ENCODE measurements at places on chromosomes 6 and 20. TPM values are rescaled to one million over a fixed set of nuclear protein-coding genes. Genes with fewer than 3 reads are reported as not detected.

DNA sequence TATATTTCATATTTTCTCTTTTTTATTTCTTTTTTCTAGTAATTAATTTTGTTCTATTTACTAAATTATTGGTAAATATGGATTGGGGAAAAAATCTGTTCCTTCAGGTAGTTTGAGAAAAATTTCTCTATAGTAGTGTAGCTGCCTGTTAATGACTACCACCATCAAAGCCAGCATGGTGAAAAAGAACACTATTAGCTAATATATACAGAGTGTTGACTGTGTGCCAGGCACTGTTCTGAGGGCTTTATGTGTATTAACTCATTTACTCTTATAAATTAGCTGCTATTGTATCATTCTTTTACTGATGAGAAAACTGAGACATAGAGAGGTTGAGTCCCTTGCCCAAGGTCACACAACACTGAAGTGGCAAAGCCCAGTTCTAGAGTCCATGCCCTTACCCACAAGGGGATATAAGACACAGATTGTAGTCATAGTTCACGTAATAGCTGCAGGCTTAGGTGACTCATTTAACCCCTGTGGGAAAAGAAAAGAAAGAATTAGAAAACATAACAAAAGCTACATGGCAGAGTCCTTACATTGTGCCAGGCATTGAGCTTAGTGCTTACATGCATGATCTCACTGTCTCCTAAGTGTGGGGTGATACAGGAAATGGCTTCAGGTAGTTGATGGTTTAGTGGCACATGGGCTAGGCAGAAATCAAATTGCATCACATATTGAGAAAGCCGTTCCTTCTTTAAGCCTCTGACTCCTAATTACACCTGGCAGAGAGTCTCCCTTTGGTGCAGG lies 12.2 kb upstream of the AKIRIN2 start:
- H3K4me3 ChIP-seq: no peak overlapping the region
- H3K27me3 ChIP-seq: no peaks in the 10 kb centered on the region
- H3K4me1 ChIP-seq: peaks cover 5% of the 10 kb centered on the region
- H3K27ac ChIP-seq: no peak overlapping the region
- DNase-seq: no peak
- H3K36me3 ChIP-seq: no peaks in the 10 kb centered on the region

- H3K4me1 ChIP-seq: no peaks in the 10 kb centered on the region
- H3K27me3 ChIP-seq: no peaks in the 10 kb centered on the region
- DNase-seq: no peak
- no peak overlapping the region for H3K27ac ChIP-seq
Observed at GRCh38 chr20:36248836-36249235, 12.6 kb downstream of the AAR2 start.

MCHR2 gene
- not detected for total RNA-seq

GRCh38 chr20:44056010-44056698 lies 130.8 kb downstream of the JPH2 start:
- H3K4me1 ChIP-seq: no peaks in the 10 kb centered on the region
- H3K27me3 ChIP-seq: no peaks in the 10 kb centered on the region
- H3K4me3 ChIP-seq: no peak overlapping the region
- no peaks in the 10 kb centered on the region for H3K36me3 ChIP-seq
- peak; percentile 69 for DNase-seq

DNA sequence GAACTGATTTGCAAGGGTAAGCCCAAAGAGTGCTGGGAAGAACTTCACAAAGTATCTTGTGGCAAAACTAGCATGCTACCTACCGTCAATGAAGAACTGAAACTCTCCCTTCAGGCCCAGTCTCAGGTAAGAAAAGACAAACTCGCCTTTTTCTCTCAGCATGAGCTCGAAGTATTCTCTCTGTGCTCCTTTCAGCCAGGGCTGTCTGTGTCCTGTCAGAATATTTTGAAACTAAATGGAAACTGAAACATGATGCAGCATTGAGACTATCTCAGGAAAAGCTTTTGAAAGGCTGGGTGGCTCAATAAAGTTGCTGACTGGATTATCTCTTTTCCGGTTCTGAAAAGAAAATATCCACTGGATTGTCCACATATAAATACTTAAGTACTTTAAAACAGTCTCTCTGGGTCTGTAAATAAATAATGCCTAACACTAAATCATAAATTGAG lies 696 bp downstream of the CALHM5 start:
- H3K36me3 ChIP-seq: no peaks in the 10 kb centered on the region
- no peak overlapping the region for H3K4me3 ChIP-seq
- no peaks in the 10 kb centered on the region for H3K27me3 ChIP-seq
- H3K27ac ChIP-seq: peak overlapping the region; percentile 31
- DNase-seq: no peak

- no peak overlapping the region for H3K4me3 ChIP-seq
- no peak for DNase-seq
- no peak overlapping the region for H3K27ac ChIP-seq
- no peaks in the 10 kb centered on the region for H3K27me3 ChIP-seq
- H3K36me3 ChIP-seq: peaks cover 3% of the 10 kb centered on the region
- no peaks in the 10 kb centered on the region for H3K4me1 ChIP-seq
Observed at GRCh38 chr6:170177772-170178560, 112.9 kb downstream of the DLL1 start.

- no peaks in the 10 kb centered on the region for H3K36me3 ChIP-seq
- H3K4me3 ChIP-seq: no peak overlapping the region
- no peak for DNase-seq
- no peaks in the 10 kb centered on the region for H3K4me1 ChIP-seq
- no peak overlapping the region for H3K27ac ChIP-seq
Observed at GRCh38 chr6:152189736-152190135, 382.3 kb downstream of the ESR1 start.

DNA sequence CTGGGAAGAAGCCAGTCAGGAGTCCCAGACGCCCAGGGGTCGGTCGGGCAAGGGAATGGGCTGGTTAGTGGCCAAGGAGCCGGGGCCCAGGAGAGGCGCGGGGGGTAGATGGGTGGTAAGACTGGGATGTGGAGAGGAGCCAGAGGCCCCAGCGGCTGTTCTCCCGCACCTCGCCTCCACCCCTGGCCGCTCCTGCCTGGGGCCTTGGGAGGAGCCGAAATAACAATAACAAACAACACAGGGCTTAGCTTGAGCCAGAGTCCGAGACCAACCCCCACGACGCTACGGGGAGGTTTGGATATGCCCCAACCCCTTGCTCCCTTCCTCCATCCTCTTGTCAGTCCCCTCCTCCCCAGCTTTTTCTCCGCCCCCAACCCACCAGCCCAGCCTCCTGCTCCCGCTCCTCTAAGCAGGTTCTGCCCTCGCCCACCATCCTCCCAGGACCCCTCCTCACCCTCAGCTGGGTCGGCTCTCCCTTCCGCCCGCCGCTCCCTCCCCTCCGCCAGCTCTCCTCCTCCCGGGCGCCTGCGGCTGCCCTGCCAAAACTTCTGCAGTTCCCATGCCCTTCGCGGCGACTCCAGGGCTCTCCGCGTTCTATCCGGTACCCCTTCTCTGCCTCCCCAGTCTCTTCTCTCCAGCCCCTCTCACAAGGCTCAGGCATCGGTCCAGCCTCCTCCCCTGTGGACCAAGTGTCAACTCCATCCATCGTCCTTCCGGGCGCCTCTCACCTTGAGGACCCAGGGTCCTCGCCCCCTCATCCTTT lies 1.1 kb downstream of the RNF39 start:
- no peaks in the 10 kb centered on the region for H3K36me3 ChIP-seq
- peak; percentile 80 for DNase-seq
- H3K27ac ChIP-seq: no peak overlapping the region
- H3K4me3 ChIP-seq: peak overlapping the region; percentile 52
- peaks cover 15% of the 10 kb centered on the region for H3K4me1 ChIP-seq

GRCh38 chr6:86943819-86944407 lies 6.6 kb downstream of the HTR1E start:
- H3K4me1 ChIP-seq: no peaks in the 10 kb centered on the region
- H3K27ac ChIP-seq: no peak overlapping the region
- H3K27me3 ChIP-seq: no peaks in the 10 kb centered on the region
- H3K36me3 ChIP-seq: no peaks in the 10 kb centered on the region

GRCh38 chr6:17178326-17178725 lies 76.5 kb downstream of the STMND1 start:
- H3K27ac ChIP-seq: no peak overlapping the region
- no peak overlapping the region for H3K4me3 ChIP-seq
- no peak for DNase-seq
- H3K27me3 ChIP-seq: no peaks in the 10 kb centered on the region
- no peaks in the 10 kb centered on the region for H3K4me1 ChIP-seq

DNA sequence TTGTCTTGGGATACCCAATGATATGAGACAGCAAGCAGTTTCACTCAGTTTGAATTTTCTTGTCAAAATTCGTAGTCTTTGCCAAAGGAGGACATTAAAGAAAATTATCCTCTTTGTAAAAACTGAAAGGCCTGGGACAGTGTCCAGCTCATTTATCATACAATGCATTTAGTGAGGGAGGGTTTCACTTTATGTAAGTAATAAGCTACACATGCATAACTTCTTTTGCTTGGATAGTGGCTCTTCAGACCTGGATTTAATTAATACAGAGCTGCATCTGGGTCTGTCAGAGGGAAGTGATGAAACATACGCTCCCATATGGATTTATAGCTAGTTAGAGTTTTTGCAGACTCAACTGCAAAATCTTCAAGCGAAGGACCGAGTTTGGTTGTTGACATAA lies 175.6 kb downstream of the PHACTR1 start:
- DNase-seq: no peak
- H3K4me3 ChIP-seq: no peak overlapping the region
- H3K36me3 ChIP-seq: no peaks in the 10 kb centered on the region
- no peaks in the 10 kb centered on the region for H3K27me3 ChIP-seq
- no peak overlapping the region for H3K27ac ChIP-seq
- H3K4me1 ChIP-seq: peaks cover 4% of the 10 kb centered on the region

DNA sequence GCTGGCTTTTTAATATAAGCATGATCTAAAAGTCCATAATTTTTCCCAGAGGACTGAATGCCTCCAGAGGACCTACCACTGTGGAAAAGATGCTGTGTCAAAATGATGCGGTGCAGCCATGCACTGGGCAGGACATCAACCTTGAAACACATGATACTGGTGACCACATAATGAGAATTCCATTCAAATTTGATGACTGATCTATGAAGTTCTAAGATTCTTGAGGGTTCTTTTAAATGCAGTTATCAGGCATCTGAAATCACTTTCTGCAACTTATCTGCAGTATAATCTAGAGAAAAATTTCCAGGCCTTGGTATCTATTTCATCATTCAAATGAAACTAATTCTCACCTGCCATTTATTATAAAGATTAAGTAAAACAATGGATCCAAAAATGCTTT lies 15.0 kb upstream of the MARCKS start:
- no peaks in the 10 kb centered on the region for H3K27me3 ChIP-seq
- no peak overlapping the region for H3K27ac ChIP-seq
- no peaks in the 10 kb centered on the region for H3K4me1 ChIP-seq
- no peaks in the 10 kb centered on the region for H3K36me3 ChIP-seq
- no peak for DNase-seq

CCN2 gene
- total RNA-seq: 105 TPM

NXT1 gene
- total RNA-seq: 20.4 TPM

- no peak for DNase-seq
- H3K27me3 ChIP-seq: no peaks in the 10 kb centered on the region
- peaks cover 2% of the 10 kb centered on the region for H3K4me1 ChIP-seq
- H3K36me3 ChIP-seq: peaks cover 5% of the 10 kb centered on the region
Observed at GRCh38 chr6:43683708-43684455, 3.7 kb downstream of the MRPS18A start.

- no peak overlapping the region for H3K4me3 ChIP-seq
- H3K27me3 ChIP-seq: no peaks in the 10 kb centered on the region
- H3K4me1 ChIP-seq: peaks cover 18% of the 10 kb centered on the region
Observed at GRCh38 chr6:121443971-121444541, 8.6 kb downstream of the GJA1 start.

SPATA25 gene
- 3.0 TPM for total RNA-seq

DNA sequence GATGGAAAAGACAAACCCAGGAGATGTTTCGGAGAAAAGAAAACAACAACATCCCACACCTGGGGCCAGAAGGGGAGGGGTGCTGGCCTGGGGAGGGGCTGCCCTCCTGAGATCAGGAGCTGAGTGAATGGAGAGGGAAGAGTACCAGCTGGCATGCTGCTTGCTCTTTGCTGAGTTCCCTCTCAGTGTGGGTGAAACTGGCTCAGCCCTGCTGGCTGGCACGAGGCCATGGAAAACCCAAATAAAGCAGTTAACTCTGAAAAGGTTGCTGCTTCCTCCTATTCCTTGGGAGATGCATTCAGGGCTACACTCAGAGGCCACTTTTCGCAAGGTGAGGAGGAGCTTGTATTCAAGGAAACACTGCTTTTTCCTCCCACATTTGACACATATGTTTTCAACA lies 8.0 kb upstream of the KCNK16 start:
- no peak overlapping the region for H3K4me3 ChIP-seq
- DNase-seq: no peak
- H3K36me3 ChIP-seq: no peaks in the 10 kb centered on the region
- H3K27ac ChIP-seq: no peak overlapping the region

DNA sequence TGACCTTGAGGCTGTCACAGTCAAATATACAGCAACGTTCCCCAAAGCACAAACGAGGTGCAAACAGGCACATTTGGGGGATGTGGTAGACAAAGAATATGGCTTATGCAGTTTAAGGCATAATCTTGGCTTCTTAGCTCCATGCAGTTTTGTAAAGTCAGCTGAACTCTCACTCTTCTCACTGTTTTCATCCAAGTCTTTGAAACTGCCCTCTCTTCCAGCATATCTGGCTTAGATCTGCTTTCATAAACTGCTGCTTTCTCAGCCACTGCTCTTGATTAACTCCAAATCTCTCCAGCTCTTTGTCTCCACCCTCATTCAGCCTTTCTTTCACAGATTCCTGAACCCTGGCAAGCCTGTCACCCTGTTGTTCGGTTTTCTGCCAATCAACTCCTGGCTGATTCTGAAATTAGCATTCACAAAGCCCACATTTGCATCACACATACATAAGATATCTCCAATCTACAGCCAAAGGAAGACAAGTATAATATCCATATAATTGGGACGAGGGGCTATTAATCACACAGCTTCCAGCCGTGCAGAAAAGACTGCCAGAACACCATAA lies 301.1 kb upstream of the RNF217 start:
- no peaks in the 10 kb centered on the region for H3K36me3 ChIP-seq
- DNase-seq: no peak
- no peaks in the 10 kb centered on the region for H3K27me3 ChIP-seq
- peak overlapping the region; percentile 44 for H3K27ac ChIP-seq
- peaks cover 11% of the 10 kb centered on the region for H3K4me1 ChIP-seq
- H3K4me3 ChIP-seq: no peak overlapping the region

TUBB2B gene
- total RNA-seq: 599 TPM

IL22RA2 gene
- not detected for total RNA-seq

DNA sequence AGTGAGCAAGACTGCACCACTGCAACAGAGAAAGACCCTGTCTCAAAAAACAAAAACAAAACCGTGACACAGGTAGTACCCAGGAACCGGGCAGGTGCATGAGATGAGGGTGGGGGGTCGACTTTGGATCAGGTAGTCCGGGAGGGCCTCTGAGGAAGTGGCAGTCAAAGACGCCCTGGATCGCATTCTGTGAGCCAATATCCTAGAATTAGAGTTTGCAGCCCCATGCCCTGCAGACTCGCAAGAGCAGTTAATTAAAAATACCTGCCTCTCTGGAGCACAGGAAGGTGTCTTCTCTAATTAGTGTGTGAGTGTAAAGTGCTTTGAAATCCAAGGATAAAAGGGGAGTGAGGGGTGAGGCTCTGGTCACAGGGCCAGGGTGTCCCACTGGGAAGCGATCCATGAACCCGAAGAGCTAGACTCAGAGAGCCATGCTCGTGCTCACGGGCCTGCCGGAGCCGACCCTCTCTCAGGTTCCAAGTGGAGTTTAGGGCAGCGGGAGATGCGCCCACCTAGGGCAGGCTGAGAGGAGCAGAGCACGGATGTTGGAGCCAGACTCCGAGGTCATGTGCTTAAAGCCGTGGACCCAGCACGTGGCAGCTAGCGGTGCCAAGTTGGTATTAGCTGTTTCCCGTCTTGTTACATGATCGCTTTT lies 74.7 kb upstream of the PTPN1 start:
- H3K4me3 ChIP-seq: no peak overlapping the region
- peaks cover 11% of the 10 kb centered on the region for H3K4me1 ChIP-seq
- H3K36me3 ChIP-seq: no peaks in the 10 kb centered on the region
- DNase-seq: no peak
- H3K27ac ChIP-seq: no peak overlapping the region
